ENCODE measurements at places on chromosomes 3 and 15. TPM values are rescaled to one million over a fixed set of nuclear protein-coding genes. Genes with fewer than 3 reads are reported as not detected.

The RPLP1 gene
- total RNA-seq: 1,689 TPM

The FBLN2 gene
- 48.8 TPM for total RNA-seq

The MAP6D1 gene
- 5.1 TPM for total RNA-seq

The IRAK2 gene
- total RNA-seq: 3.8 TPM

The GATA2 gene
- total RNA-seq: 13.3 TPM

The ADAMTSL3 gene
- total RNA-seq: not detected

The CLDN16 gene
- total RNA-seq: 0.27 TPM

The TMEM87A gene
- total RNA-seq: 38.4 TPM

The PRR20G gene
- total RNA-seq: not detected

The SLC22A13 gene
- total RNA-seq: 0.63 TPM

GRCh38 chr3:187832202-187832601 lies 86.9 kb upstream of the BCL6 start:
- H3K36me3 ChIP-seq: peaks cover 3% of the 10 kb centered on the region
- H3K4me3 ChIP-seq: no peak overlapping the region
- no peak for DNase-seq
- H3K4me1 ChIP-seq: peaks cover 22% of the 10 kb centered on the region
- no peaks in the 10 kb centered on the region for H3K27me3 ChIP-seq

- H3K27ac ChIP-seq: no peak overlapping the region
- no peaks in the 10 kb centered on the region for H3K36me3 ChIP-seq
- H3K4me1 ChIP-seq: peaks cover 11% of the 10 kb centered on the region
- DNase-seq: no peak
Observed at GRCh38 chr3:186909078-186909853, 21.1 kb upstream of the ST6GAL1 start.

GRCh38 chr15:87940768-87941167 lies 315.8 kb downstream of the NTRK3 start:
- H3K36me3 ChIP-seq: no peaks in the 10 kb centered on the region
- H3K4me1 ChIP-seq: no peaks in the 10 kb centered on the region
- no peak for DNase-seq
- no peak overlapping the region for H3K27ac ChIP-seq
- no peak overlapping the region for H3K4me3 ChIP-seq

- H3K36me3 ChIP-seq: no peaks in the 10 kb centered on the region
- no peak for DNase-seq
- no peaks in the 10 kb centered on the region for H3K27me3 ChIP-seq
- no peak overlapping the region for H3K4me3 ChIP-seq
- H3K27ac ChIP-seq: no peak overlapping the region
Observed at GRCh38 chr3:122952520-122952919, 75.0 kb downstream of the SEMA5B start.

DNA sequence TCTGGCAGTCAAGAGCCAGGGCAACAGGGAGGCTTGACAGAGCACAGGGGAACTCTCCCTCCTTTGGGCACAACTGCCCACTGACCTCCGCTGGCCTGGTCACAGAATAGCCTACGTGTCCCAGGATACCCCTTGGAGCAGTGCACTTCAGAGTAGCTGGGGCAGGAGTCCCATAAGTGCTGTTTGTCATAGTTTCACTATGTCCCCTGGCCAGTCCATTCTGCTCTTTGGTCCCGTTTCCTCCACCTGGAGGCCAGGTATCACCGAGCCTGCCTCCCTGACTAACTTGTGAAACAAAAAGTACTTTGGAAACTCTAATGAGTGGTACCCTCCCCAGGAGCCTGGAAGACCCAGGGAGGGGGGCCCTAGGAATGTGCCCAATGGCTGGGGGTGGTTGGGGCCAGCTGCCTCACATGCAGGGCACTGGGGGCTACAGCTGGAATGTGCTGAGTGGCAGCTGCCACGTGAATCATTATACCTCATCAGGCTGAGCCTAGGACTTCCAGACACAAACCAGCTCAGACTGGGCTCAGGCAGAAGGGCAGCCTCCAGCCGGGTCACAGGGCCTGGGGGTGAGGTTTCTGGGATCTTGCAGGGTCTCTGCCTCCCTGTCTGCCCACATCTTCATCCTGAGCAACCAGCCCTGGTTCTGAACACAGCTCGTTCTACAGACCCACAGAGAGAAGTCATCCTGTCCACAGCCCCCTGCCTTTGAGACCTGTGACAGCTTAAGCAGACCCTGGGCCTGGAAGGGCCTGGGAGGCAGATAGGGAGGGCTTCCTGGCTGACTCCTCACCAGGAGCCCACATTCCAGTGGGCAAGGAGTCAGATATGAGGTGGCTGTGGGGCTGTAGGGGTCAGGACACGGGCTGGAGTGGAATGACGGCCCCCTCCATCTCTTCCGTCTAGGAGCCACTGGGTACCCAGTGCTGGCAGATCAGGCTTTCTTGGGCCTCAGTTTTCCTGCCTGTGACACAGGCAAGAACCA lies 914 bp upstream of the PTH1R start:
- H3K4me1 ChIP-seq: peaks cover 52% of the 10 kb centered on the region
- H3K36me3 ChIP-seq: no peaks in the 10 kb centered on the region
- no peak for DNase-seq
- H3K4me3 ChIP-seq: no peak overlapping the region
- H3K27ac ChIP-seq: no peak overlapping the region
- H3K27me3 ChIP-seq: no peaks in the 10 kb centered on the region

GRCh38 chr3:99118381-99118780 lies 216.9 kb upstream of the DCBLD2 start:
- no peak overlapping the region for H3K27ac ChIP-seq
- no peaks in the 10 kb centered on the region for H3K27me3 ChIP-seq
- no peak for DNase-seq
- no peaks in the 10 kb centered on the region for H3K36me3 ChIP-seq

GRCh38 chr3:157231071-157231470 lies 71.1 kb upstream of the CCNL1 start:
- H3K36me3 ChIP-seq: no peaks in the 10 kb centered on the region
- H3K4me1 ChIP-seq: no peaks in the 10 kb centered on the region
- H3K27ac ChIP-seq: no peak overlapping the region
- DNase-seq: no peak

DNA sequence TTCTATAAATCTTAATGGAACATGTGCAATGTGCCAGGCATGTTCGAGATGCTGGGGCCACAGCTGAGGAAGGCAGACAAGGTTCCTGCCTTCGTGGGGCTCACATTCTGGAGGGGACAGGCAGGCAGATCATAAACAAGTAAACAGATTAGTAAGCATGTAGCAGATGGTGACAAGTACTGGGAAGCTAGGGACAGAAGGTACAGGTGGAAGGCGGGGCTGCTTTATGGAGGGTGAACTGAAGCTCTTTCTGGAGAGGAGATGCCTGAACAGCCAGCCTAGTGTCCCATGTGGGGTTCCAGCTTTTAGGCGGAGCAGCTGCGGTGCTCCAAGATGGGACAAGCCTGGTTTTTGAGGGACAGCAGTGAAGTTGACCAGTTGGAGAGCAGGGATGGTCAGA lies 74.7 kb upstream of the SNRK start:
- H3K4me3 ChIP-seq: no peak overlapping the region
- no peak for DNase-seq
- H3K27me3 ChIP-seq: no peaks in the 10 kb centered on the region
- H3K27ac ChIP-seq: no peak overlapping the region
- H3K36me3 ChIP-seq: no peaks in the 10 kb centered on the region
- H3K4me1 ChIP-seq: no peaks in the 10 kb centered on the region

GRCh38 chr15:95304151-95304946 lies 1026.2 kb upstream of the NR2F2 start:
- H3K27me3 ChIP-seq: no peaks in the 10 kb centered on the region
- H3K4me1 ChIP-seq: no peaks in the 10 kb centered on the region
- no peak for DNase-seq
- H3K27ac ChIP-seq: no peak overlapping the region

DNA sequence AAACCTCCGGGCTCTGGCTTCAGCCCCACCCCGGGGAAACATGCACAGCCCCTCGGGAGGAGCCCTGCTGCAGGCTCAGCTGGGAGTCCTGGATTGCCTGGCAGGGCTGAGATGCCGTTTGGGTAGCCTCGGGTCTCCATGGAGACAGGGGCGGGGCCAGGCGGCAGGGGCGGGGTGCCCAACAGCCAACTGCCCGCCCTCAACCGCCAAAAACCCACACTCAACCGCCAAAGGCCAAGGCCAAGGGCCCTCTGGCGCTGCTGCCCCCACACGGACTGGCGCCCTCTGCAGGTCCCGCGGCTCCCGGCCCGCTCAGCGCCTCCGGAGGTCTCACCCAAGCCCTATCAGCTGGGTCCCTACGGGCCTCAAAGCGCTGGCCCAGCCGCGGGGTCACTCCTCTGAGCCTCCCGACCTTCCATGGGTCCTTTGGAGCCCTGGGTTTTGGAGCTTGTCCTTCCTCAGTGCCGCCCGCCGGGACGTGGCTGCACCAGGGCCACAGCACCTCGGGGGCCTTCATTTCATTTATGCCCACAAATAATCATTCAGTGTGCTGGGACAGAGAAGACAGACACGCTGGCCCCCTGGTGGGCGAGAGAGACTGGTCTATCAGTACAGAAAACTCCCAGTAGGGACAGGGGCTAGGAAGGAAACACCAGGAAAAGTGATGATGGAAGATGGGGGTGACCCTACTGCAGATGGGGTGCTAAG lies 33.5 kb upstream of the ACAD9 start:
- no peaks in the 10 kb centered on the region for H3K4me1 ChIP-seq
- no peak overlapping the region for H3K4me3 ChIP-seq
- no peaks in the 10 kb centered on the region for H3K27me3 ChIP-seq

- H3K4me1 ChIP-seq: peaks cover 12% of the 10 kb centered on the region
- no peak overlapping the region for H3K27ac ChIP-seq
- no peaks in the 10 kb centered on the region for H3K27me3 ChIP-seq
- peaks cover 3% of the 10 kb centered on the region for H3K36me3 ChIP-seq
- DNase-seq: no peak
Observed at GRCh38 chr3:14664170-14664569, 10.8 kb upstream of the C3orf20 start.

GRCh38 chr15:43423793-43424192 lies 52.9 kb downstream of the TUBGCP4 start:
- H3K4me3 ChIP-seq: no peak overlapping the region
- H3K27me3 ChIP-seq: no peaks in the 10 kb centered on the region
- H3K36me3 ChIP-seq: no peaks in the 10 kb centered on the region
- no peak overlapping the region for H3K27ac ChIP-seq
- H3K4me1 ChIP-seq: no peaks in the 10 kb centered on the region
- no peak for DNase-seq

- H3K36me3 ChIP-seq: no peaks in the 10 kb centered on the region
- no peak for DNase-seq
- peaks cover 27% of the 10 kb centered on the region for H3K4me1 ChIP-seq
- H3K27ac ChIP-seq: no peak overlapping the region
Observed at GRCh38 chr15:65824941-65825544, 33.0 kb upstream of the DENND4A start.

Measured in Caco-2 (cell line).